ENCODE measurements at places on chromosomes 5 and 9.

DNA sequence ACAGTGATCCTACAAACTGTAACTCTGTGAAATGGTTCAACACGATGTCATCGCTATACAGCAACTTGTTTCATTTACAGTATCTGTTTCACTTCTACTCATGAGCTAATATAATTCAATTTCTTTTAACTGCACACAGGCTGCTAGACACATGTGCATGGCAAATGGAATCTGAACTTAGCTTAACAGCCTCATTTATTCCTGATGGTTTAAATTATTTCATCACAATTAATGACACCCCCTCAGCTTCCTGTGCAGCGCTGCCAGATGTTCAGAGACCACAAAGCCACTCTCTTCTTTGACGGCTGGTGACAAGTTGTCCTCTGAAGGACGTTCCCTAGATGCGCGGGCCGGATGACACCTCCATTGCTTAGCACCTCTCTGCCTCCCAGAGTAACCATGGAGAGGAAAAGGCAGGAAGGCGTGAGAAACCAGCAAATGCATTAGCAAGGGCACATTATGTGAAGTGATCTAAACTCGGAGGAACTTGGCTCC is 191.1 kb downstream of the BNC2 start:
- DNase-seq, result no peak

- no peak for DNase-seq
Measured at GRCh38 chr5:148255456-148255855, 13.1 kb upstream of the SPINK13 start.

DNA sequence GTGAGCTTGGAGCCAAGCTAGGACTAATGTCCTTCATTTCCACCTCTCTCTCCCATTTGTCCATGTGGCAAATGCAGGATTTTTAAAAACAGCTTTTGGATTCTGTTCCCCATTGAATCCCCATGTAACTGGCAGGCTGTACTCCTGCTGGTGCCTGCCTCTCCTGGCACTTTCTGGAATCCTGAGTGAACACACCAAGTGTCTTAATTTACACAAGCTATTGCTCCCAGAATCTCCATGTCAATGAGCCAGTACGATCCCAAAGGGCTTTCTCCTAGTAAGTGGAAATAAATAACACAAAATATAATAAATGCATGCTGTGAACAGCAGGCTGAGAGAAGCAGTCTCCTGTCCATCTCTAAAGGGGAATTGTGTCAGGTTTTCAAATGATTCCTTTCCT is 88.4 kb upstream of the WWC1 start:
- no peak for DNase-seq

GRCh38 chr5:34550964-34551363 is 105.2 kb upstream of the RAI14 start:
- no peak for DNase-seq

GRCh38 chr5:123535648-123536047 is 23.7 kb downstream of the CSNK1G3 start:
- DNase-seq, result no peak

DNA sequence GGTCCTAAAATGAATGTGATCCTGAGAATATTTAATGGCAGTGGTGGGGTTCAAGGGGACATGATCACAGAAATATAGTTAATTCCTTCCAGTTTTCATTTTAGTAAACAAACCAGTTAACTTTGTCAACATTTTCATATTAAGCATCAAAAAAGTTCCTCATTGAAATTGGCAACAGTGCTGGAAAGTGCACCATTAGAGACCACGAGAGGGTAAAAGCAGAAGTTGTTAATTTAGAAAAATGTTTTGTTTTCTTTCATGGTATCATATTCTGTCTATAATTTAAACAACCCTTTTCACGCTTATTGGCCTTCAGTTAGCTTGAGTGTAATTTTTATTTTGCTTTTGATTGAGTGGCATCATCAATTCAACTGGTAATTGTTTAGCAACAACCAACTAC is 11.9 kb downstream of the GIN1 start:
- no peak for DNase-seq

GRCh38 chr5:151047814-151048425 is 27.5 kb downstream of the GPX3 start:
- no peak for DNase-seq

DNA sequence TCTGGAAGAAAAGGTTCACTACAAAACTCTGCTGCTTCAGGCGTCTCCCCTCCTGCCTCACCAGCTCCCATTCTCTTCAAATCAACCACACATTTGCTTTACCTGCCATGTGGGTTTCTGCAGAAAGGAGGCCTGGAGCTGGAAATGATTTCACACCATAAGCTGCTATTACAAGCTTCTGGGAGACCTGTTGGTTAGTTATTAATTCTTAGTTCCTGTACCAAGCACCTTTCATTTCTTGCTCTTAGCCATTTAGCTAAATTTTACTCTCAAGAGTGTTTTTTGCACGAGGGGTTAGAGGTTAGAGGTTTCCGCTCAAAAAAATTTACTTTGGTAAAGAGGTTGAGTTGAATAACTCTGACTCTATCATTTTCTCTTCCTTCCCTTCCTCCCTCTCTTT is 70.3 kb downstream of the MAP1B start:
- no peak for DNase-seq

DNA sequence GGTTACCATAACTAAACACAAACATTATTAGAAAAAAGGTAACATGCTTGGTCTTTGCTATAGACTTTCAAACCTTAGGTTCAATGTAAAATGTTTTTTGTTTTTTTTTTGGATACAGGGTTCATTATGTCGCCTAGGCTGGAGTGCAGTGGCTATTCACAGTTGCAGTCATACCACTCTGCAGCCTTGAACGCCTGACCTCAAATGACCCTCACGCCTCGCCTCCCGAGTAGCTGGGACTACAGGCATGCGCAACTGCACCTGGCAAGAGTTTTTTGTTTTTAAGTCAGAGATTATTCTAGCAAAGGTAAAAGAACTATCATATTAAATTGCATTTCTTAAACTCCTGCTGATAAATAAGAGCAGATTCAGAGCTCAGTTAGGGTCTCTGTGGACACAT is 55.1 kb upstream of the NR5A1 start:
- DNase-seq, result no peak

DNA sequence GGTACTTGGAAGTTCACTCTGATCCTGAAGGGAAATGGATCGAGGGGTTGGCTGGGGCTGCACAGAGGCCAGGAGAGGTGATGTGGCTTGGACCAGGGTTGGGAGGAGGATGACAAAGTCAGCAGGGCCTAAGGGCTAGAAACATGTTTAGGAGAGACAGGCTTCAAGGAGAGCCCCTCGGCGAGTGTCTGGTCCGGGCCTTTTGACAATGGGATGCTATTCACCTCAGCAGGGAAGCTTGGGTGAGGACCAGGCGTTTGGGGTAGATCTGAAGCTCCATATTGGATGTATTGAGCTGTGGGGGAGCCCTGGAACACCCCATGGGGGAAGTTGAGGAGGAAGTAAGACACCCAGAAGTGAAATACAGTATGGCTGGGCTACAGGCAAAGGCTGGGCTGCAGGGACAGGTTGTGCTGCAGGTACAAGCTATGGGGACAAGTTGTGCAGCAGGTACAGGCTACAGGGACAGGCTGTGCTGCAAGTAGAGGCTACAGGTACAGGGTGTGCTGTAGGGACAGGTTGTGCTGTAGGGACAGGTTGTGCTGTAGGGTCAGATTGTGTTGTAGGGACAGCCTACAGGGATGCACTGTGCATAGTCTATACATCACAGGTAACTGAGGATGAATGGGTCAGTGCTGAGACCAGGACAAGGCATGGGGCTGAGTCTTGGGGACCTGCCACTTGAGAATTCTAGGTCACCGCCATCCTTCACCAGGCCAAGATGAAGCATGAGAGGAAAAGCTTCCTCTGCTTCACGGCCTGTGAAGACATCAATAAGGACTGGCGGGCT is 22.7 kb upstream of the FIBCD1 start:
- DNase-seq, result no peak

DNA sequence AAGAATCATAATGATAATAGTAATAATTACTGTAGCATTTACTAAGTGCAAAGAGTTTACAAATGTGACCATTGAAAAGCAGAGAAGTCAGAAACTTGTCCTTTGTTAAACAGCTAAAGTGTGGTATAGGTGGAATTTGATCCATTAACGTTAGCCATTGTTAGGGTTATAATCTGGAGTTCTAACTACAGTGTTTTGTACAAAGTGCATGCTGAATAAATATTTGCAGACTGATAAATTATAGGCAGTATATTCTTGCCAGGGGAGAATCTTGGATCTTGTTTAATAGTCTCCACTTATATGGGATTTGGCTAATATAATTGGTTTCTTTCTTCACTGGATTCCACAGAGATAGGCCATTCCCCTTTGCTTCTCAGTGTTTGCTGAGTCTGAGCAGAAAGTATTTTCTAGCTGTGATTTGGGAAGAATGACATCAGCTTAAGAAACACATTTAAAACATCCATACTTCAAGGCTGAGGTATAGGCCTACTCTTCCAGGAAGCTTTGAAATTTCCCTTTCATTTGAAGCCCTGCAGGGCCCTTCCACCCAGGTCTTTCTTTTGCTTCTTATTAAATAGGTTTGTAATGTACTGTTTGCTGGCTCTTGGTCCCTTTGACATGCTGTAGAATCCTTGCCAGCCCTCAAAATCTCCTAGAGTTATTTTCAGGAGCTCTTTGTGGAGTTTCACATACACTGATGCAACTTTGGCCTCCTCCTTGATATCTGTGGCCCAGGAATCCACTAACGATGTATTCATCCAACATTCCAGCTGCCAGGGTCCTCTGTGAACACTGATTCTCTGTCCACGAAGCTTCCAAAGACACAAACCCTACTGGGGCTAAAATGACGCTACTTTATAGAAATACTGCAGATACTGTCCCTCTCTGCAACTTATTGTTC is 51.4 kb downstream of the ATP10B start:
- DNase-seq, result no peak

DNA sequence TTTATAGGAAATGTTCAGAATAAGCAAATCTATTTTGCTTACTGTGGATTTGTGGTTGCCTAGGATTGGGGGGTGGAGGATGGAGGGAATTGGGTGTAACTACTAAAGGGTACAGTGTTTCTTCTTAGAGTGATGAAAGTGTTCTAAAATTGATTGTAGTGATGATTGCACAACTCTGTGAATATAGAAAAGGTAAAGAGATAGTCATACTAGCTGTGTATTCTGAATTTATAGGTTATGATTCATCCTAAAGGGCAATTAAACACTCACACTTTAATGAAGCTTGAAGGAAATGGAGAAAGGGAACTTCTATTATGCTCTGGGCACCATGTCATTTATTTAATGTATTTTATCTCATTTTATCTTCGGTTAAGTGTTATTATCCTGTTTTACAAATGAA is 9.9 kb downstream of the TXNDC8 start:
- DNase-seq, result no peak

- DNase-seq, result no peak
Measured at GRCh38 chr5:172485511-172486202, 31.3 kb upstream of the SH3PXD2B start.

DNA sequence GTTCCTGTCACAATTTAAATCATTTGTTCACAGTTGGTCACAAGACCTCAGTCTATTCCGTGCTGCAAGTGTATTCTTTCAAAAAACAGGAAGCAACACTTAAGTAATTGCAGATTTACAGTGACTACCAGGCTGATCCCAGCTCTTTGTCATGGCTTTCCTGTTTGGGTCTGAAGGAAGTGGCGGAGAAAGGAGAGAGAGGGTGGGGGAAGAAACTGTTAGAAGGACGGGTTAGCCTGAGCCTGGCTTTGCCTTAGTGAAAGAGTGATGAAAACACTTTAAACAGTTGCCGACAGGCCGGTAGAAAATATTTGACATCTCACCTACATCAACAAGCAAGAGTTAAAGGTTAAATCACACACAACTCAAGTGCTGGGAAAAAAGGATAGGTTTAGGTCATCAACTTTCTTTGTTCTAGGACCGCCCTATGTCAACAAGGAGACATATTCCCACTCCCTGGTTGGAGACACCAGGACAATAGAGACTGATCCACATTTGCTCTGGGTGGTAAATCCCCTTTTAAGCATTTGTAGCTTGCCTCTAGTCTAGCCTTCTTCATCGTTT is 102.2 kb upstream of the DAB2 start:
- peak; percentile 42 for DNase-seq

DNA sequence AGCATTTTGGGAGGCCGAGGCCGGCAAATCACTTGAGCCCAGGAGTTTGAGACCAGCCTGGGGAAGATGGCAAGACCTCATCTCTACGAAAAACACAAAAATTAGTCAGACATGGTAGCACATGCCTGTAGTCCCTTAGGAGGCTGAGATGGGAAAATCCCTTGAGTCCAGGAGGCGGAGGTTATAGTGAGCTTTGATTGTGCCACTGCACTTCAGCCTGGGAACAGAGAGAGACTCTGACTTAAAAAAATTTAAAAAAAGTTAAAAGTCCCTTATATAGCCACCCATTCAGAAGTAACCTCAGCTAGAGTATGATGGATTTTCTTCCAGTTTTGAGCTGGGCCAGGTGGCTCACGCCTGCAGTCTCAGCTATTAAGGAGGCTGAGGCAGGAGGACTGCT is 72.4 kb downstream of the UGCG start:
- DNase-seq, result no peak

DNA sequence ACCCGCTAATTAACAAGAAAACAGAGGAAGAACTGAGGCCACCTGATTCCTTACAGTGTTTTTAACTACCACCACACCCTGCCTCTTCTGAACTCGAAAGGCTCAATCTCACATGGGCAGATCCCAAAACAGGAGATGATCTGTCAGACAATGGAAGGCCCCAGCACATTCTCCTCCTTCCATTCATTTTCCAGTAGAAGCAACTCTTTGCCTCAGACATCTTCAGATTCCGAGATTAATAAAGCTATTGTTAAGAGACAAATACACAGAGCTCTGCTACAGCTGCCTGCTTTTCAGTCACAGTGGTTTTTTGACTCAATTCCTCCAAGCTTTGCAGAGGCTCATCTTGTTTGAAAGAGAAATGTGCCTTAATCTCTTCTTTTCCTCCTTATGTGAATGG is 127.2 kb upstream of the ADAMTSL1 start:
- no peak for DNase-seq

GRCh38 chr5:14743601-14744295 is 79.2 kb downstream of the OTULIN start:
- DNase-seq, result no peak

DNA sequence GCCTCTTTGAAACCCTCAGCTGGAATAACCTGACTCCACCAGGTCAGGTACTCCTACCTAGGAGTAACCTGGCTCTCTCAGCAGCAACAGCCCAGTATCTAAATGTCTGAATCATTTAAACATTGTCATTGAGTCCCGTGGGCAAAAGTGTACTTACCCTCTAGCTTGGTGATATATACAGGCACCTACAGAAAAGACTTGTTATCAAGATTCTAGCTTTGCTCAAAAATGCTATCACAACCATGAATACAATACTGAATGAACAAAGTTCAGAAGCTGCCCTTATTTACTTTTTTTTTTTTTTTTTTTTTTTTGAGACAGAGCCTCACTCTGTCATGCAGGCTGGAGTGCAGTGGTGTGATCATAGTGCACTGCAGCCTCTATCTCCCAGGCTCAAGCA is 268.2 kb downstream of the ZNF608 start:
- DNase-seq, result no peak

DNA sequence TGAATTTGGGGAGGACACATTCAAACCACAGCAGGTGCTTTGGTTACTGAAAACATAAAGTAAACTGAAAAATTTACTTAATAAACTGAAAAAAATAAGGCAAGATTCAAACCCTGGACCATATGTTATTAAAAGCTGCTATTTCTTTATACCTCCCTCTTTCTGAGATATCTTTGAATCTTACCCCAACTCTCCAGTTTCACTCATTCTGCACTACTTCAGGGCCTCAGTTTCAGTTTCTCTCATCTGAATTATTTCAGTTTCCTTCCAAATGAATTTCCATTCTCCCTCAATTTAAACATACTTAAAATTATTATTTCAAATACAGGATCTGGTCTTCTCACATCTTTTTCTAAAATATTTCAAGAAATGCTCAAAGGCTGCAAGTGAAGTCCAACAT is 4.9 kb upstream of the OXCT1 start:
- no peak for DNase-seq

- DNase-seq, result no peak
Measured at GRCh38 chr9:72477930-72478518, 43.4 kb upstream of the TMC1 start.
